ENCODE measurements at places on chromosomes 7 and 10. TPM values are rescaled to one million over a fixed set of nuclear protein-coding genes. Genes with fewer than 3 reads are reported as not detected.

The TAS2R5 gene
- 2.2 TPM for total RNA-seq

The SYNPO2L gene
- 0.32 TPM for total RNA-seq

The PAX4 gene
- total RNA-seq: not detected

The SLIT1 gene
- 0.41 TPM for total RNA-seq

The STEAP2 gene
- total RNA-seq: 13.4 TPM

The CTTNBP2 gene
- 6.6 TPM for total RNA-seq

The SOSTDC1 gene
- total RNA-seq: 8.7 TPM

The P4HA1 gene
- total RNA-seq: 59.9 TPM

The UCN3 gene
- total RNA-seq: 0.53 TPM

The SORCS3 gene
- total RNA-seq: not detected

The PNLIPRP1 gene
- not detected for total RNA-seq

The CLDN3 gene
- 12.8 TPM for total RNA-seq

The GLCCI1 gene
- 63.9 TPM for total RNA-seq

The GLI3 gene
- 20.7 TPM for total RNA-seq

The DGKI gene
- 0.09 TPM for total RNA-seq

The DYDC2 gene
- total RNA-seq: 4.2 TPM

The GNGT1 gene
- not detected for total RNA-seq

The AOAH gene
- 29.2 TPM for total RNA-seq

The TOMM7 gene
- 376 TPM for total RNA-seq

The SLC26A4 gene
- 1.0 TPM for total RNA-seq

The LRIT2 gene
- not detected for total RNA-seq
